ENCODE measurements at places on chromosomes 11 and 22.

- ATAC-seq: no peak
Measured at GRCh38 chr22:32699686-32700085, 101.8 kb upstream of the TIMP3 start.

GRCh38 chr11:126153972-126154371 lies 57.5 kb downstream of the RPUSD4 start:
- no peak for ATAC-seq

DNA sequence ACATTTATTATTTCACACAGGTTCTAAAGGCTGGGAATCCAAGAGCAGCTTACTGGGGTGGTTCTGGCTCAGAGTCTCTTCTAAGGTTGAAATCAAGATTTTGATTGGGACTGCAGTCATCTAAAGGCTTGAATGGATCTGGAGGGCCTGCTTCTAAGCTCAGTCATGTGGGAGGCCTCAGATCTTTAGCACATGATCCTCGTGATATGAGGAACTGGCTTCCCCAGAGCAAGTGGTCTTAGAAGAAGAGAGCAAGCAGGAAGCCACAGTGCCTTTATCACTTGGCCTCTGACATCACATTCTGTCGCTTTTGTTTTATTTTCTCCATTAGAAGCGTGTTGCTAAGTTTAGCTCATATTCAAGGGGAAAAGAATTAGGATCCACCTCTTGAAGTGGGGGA lies 88.9 kb downstream of the ARFGAP2 start:
- ATAC-seq: no peak

- ATAC-seq: no peak
Measured at GRCh38 chr11:5626196-5626595, 1.4 kb downstream of the TRIM34 start.

DNA sequence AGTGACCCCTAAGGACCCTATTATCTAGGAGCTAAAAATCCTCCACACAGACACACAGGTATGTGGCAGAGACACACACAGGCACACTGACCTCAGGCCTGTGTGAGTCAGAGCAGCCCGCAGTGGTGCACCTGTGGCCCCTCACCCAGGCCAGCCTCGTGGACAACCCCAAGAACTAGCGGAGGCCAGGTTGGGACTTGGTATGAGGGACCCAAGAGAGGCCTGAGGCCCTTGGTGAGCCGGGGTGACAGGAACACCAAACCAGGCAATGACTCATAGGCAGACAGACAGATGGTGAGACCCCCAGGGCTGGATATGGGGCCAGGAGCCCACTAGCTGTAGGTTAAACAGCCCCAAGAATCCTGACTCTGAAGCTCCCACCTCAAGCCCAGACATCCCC lies 6.0 kb downstream of the CASTOR1 start:
- no peak for ATAC-seq

DNA sequence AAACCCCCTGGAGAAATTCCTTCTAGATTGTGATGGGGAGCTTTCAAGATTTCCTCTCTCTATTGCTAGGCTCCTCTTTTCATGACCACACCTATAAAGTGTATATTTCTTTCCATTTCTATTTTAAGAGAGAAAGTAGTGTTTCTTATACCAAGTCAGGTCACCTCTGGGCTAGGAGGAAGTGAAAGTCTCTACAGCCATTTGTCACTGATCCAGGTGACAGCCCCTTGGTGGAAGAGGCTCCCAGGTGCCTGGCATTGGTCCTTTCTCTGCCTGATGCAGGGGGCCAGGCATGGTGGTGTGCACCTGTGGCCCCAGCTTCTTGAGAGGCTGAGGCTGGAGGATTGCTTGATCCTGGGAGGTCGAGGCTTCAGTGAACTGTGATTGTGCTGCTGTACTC lies 64.7 kb downstream of the DHCR7 start:
- peak; percentile 76 for ATAC-seq

- ATAC-seq: no peak
Measured at GRCh38 chr11:12784445-12784844, 110.2 kb downstream of the TEAD1 start.

GRCh38 chr11:127458561-127458960 lies 458.0 kb upstream of the KIRREL3 start:
- ATAC-seq: no peak

- ATAC-seq: peak; percentile 58
Measured at GRCh38 chr11:9535189-9535781, 38.2 kb upstream of the WEE1 start.

GRCh38 chr22:45429424-45429823 lies 15.9 kb downstream of the RIBC2 start:
- no peak for ATAC-seq

DNA sequence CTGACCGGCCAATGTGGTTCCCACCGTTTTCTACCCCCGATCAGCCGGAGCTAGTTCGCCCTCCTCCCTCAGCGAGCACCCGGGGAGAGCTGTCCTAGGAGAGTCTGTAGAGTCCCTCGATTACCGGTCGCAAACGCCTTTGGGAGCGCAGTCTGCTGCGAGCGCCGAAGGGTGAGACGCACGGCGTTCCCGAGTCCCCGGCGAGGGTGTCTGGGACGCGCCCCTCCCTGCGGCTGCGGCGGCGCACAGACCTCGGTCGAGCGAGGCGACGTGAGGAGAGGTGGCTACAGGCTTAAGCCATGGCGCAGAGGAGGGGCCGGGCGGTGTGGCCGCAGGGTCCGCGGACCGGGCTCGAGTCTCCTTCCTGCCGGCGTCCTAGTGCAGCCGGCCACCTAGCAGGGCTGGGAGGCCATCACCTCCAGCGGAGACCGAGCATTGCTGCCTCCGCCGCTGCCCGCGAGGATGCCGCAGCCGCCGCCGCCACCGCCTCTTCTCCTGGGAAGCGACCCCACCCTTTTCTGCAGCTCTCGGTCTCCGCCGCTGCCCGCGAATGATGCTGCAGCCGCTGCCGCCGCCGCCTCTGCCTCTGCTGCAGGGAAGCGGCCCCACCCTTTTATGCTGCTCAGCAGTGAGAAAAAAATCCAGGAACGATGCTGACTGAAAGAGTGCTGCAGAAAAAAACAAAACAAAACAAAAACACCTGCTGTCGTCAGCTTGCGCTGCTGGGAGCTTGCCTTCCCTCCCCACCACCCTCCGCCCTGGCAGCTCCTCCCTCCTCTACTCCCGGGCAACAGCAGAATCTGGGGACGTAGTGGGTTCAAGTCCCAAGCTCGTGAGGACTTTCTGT lies at the start of gene MAP6:
TSS of gene MAP6 (minus strand) at position 588 of the 847 bp plus-strand sequence. CDS start 669 bp downstream, outside the sequence.
- ATAC-seq: peak; percentile 57

GRCh38 chr11:57974132-57974531 lies 49.5 kb upstream of the OR9Q1 start:
- ATAC-seq: no peak

GRCh38 chr22:38729946-38730345 lies 24.2 kb downstream of the GTPBP1 start:
- no peak for ATAC-seq

GRCh38 chr11:126480410-126481302 lies 125.2 kb downstream of the ST3GAL4 start:
- ATAC-seq: peak; percentile 63

GRCh38 chr22:29154364-29155048 lies 51.2 kb upstream of the EMID1 start:
- no peak for ATAC-seq

GRCh38 chr11:9711454-9712307 lies 47.8 kb downstream of the SWAP70 start:
- ATAC-seq: no peak

DNA sequence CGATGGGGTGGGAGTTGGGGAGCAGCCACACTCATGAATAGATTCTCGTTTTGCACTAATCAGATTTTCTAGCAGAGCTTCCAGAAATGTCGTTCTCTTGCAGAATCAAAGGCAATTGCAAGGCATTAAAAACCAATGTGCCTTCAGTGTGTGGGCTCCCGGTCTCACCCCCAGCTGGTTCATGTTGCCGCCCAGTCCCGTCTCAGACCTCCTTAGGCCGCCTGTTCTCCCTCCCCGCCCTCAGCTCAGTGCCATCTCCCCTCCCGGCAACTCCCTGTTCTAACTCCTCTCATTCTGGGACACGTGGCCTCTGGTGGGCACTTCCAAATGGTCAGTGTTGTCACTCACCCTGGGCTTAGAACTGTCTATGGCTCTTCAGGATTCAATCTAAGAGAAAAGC lies 42.5 kb upstream of the SMIM38 start:
- no peak for ATAC-seq

Measured in stimulated activated memory B cell treated with anti-CD40 and anti-IgM and Interleukin-4, amounts not matched to agents 10 μg/mL and 1 μg/mL and 100 μg/mL, for 72 hours (primary cell).